ENCODE measurements at places on chromosomes 2 and 18.

- DNase-seq = no peak
Measured at GRCh38 chr2:201460532-201460931, 9.0 kb downstream of the STRADB start.

DNA sequence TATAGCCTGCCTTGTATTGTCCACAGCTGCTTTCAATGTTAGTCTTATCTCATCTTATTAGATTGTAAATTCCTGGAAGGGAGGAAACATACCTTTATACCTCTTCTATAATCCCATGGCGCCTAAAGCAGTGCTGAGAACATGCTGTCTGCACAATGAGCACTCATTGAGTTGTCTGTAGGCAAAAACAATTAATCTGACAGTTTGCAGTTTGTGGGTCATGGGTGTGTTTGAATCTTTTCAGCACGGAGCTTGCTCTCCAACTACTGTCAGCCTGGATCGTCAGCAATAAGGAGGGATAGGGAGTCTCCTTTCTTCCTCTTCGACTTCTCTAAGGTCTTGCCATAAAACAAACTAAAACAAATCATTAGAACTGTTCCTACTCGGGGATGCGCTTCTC lies 26.5 kb upstream of the GREB1L start:
- DNase-seq = no peak

GRCh38 chr2:72636210-72636609 lies 189.6 kb downstream of the EXOC6B start:
- no peak for DNase-seq

DNA sequence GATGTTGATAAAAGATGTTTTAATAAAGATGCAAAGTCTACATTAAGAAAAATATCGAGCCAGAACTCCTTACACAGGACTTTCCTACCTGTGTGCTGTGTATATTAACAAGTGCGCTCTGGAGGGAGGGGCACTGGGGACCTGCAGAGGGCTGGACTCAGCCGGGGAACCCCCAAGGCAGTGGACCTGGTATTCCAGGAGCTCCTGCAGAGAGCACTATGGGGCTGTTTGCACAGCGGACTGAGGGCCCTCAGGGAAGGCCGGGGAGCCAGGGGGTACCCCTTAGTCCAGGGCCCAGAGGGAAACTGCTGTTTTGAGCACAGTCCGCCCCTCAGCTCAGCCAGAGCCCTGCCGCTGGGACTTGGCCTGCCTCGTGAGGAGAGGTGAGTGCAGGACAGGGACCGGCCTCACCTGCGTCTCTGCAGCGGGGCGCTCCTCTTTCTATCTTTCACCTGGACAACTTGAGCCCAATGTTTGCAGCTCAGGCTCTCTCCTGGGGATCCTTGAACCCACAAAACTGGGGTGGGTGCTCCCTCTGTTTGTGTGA lies 168.4 kb downstream of the ARL4C start:
- DNase-seq = no peak

DNA sequence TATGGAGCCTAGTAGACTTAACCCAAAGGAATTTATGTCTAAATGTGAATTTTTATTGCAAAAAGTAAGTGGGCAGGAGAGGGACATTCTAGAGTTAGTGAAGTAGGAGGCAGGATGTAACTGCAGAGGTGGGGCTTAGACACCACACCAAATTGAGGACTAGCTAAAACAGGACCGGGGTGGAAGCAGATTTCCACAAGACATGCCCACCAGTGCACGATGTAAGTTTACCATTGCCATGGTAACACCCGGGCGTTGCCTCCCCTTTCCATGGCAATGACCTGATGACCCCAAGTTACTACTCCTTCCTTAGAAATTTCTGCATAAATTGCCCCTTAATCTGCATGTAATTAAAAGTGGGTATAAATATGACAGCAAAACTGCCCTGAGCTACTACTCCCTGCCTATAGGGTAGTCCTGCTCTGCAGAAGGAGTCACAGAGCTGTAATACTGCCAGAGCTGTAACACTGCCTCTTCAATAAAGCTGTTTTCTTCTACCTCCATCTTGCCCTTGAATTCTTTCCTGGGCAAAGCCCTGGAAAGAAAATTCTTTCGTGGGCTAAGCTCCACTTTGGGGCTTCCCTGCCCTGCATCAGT lies 509.7 kb downstream of the ERBB4 start:
- DNase-seq = no peak

DNA sequence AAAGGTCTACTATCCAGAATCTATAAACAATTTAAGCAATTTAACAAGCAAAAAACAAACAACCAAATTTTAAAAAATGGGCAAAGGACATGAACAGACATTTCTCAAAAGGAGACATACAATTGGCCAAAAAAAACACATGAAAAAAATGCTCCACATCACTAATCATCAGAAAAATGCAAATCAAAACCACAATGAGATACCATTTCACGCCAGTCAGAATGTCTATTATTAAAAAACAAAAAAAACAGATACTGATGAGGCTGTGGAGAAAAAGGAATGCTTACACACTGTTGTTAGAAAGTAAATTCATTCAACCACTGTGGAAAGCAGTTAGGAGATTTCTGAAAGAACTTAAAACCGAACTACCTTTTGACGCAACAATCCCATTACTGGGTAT lies 66.4 kb upstream of the SESTD1 start:
- DNase-seq = no peak

DNA sequence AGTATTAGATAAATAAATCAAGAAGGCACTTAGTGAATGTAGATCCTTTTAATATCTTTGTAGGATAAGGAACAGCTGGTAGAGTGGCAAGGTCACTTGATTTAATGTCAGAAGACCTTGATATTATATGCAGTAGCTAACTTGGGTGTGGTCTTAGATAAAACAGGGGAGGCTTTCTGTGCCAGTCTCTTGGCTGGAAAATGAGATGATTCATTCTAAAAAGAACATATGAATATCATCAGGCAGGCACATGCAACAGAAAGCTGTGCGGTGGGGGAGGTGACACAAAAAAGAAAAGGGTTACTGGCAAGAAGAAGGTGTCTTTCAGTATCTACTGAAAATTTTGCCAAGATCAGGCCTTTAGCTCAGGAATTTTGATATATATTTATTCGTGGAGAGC lies 931.7 kb upstream of the CELF4 start:
- no peak for DNase-seq

DNA sequence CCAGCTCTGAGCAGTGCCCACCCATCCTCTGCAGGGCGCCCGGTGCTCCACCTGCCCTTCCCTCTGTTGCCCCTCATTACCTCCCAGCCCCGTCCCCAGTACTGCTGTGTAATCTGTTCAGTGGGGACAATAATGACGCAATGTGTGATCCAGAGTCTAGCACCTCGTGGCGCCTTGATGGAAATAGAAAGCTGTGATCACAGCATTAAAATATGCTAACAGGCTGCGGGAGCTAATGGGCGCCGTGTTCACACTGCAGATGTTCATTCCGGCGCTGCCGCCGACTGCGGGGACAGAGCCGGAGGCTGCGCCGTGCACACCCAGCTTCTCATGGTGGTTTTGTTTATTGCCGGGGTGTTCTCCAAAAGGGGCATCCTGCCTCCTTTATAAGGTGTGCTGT lies 235.2 kb downstream of the LDLRAD4 start:
- DNase-seq = no peak

DNA sequence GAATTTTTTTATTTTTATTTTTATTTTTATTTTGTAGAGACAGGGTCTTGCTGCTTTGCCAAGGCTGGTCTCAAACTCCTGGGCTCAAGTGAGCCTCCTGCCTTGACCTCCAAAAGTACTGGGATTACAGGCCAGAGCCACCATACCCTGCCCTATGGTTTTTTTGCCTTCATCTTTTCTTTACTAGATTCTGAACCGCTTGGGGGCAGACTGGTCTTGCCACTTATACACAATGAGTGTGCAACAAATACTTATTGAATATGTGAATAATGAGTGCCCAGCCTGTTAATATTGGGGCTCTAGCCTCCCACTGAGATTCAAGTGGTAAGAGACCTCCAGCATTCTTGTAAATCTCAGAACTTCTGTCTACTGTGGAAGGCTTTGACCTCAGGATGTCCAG lies 3.9 kb downstream of the NCK2 start:
- no peak for DNase-seq

DNA sequence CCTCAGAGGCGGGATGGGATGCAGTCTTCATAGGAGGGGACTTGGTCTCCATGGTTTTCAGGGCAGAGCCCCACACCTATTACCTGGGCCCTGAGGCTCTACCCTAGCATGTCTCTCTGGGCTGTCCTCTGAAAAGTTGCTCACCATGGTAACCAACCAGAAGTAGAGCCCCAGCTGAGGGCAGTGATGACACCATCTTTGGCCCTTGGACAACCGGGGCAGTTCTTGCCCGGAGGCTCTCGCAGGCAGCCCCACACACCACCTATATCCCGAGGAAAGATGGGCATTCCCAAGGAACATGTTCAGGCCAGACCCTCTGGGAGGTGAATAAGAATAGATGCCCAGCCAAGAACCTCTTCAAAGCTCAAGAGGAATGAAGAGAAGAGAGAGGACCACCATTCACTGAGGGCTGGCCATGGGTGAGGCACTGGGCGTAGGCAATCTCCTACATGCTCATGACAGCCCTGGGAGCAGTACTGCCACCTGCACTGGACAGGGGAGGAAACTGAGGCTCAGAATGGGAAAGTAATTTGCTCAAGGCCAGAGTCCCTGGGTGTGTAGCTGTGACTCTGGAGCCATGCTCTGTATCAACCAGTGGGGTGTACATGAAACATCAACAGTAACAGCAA lies 72.5 kb downstream of the HS1BP3 start:
- no peak for DNase-seq

DNA sequence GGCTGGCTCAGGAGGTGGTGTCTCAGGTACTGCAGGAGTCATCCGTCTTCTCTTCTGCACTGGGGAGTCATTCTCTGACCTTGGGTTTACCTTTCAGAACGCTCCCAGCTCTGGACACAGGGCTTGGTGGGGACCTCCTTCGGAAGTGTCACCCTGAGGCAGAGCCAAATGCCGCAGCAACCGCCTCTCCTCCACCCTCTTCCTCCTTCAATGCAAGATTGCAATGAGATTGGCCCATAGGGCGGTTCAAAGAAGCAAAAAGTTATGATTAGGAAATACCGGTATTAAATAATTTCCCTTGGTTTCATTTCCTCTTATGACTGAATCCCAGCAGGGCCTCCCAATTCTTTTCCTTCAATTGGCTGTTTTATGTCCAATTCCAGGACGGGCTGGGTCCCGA lies 178.8 kb downstream of the ACKR3 start:
- DNase-seq = peak; percentile 24

DNA sequence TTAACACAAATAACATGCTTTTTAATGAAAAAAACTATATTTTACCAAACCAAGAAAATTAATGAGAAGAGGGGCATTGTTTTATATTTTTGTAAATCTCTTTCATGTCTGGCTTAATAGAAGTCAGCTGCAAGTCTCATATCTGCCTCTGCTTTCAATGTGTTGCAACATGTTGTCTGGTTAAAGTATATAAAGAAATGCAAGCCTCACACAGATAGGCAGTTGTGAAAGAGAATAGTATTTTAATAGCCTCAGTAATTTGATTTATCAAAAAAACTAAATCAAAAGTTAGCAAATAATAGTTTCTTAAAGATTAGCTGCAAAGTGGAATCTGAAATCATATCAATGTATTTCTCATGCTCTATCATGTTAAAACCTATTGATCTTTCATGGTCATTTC lies 52.9 kb upstream of the NCOA1 start:
- DNase-seq = no peak

GRCh38 chr2:99708231-99708630 lies 218.4 kb upstream of the REV1 start:
- DNase-seq = no peak

DNA sequence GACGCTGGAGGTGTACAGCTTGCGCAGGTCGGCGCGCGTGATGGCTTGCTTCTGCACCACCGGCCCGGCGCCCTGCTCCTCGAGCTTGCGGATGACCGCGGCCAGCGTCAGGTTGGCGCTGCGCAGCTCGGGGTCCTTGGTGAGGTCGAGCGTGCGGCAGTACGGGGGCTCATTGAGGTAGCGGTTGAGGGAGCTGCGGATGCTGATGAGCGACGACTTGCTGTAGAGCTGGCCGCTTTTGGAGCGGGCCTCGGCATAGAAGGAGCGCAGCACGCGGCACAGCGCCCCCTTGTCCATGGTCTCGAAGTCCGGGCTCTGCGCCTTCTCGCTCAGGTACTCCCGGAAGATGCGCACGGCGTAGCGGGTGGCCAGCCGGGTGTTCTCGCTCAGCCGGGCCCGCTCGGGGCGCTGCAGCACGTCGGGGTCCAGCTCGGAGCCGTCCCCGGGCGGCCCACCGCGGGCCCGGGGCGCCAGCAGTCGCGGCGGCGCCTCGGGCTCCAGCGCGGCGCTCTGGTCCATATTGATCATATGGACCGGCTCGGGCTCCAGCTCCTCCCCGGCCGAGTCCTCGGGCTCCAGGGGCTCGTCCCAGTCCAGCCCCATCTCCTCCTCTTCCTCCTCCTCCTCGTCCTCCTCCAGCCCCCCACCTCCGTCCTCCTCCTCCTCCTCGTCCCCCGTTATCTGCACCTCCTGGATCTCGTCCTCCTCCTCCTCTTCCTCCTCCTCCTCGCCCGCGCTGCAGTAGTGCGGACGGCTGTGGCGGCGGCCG lies 523 bp downstream of the KCTD1 start:
- peak; percentile 60 for DNase-seq

GRCh38 chr2:28348149-28348567 lies 44.5 kb upstream of the FOSL2 start:
- no peak for DNase-seq

GRCh38 chr2:18552351-18553077 lies 7.9 kb downstream of the RDH14 start:
- no peak for DNase-seq

GRCh38 chr2:211688196-211688595 lies 850.4 kb downstream of the ERBB4 start:
- DNase-seq = no peak

DNA sequence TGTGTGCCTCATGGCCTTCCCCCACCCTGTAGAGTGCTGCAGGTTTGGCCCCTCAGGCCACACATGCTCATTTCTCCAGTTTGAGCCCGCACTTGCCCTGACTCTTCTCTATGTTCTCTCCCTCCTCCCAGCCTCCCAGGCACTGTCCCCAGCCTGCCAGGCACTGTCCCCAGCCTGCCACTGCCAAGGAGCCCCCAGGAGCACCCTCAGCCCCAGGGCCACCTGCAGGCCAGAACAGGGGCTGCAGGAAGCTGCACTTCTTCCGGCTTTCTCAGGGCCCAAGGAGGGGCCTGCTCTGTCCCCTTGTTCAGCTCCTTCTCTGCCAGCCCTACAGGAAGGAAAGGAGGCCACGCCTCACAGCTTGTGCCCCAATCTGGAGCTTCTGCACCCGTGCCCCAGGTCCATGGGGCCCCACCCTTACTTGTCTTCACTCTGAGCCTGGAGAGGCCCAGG lies 31.6 kb downstream of the CYP26B1 start:
- no peak for DNase-seq

GRCh38 chr2:23042216-23042906 lies 342.6 kb upstream of the KLHL29 start:
- peak; percentile 8 for DNase-seq

- DNase-seq = peak; percentile 60
Measured at GRCh38 chr2:31138037-31138962, at the start of gene GALNT14. GALNT14 (minus strand) TSS chr2:31138440; CDS start chr2:31138086, 354 bp downstream.

DNA sequence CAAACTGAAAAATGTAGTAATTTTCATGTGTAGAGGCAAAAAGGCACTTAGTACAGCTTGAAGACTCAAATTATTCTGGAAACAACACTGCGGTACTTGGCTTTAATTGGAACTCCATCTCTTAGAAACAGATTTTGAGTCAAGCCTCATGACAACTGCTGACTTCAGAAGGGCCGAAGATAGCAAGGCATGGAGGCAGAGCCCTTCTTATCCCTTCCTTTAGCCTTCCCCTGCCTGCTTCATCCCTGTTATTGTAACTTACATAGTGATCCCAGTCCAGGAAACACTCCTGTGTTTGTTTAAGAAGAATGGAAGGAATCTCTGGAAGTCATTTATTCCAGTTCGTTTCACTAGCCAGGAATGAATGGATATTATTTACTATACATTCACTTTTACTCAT lies 110.9 kb upstream of the FAM98A start:
- DNase-seq = no peak
